Chondrocyte (in vitro differentiated cells): ENCODE measurements at places on chromosomes 6 and 20. TPM values are rescaled to one million over a fixed set of nuclear protein-coding genes. Genes with fewer than 3 reads are reported as not detected.

GRCh38 chr6:122571888-122572287, 38.3 kb upstream of the PKIB start:
- no peak overlapping the region for H3K27ac ChIP-seq
- H3K27me3 ChIP-seq: no peaks in the 10 kb centered on the region
- peaks cover 7% of the 10 kb centered on the region for H3K4me1 ChIP-seq
- no peak overlapping the region for H3K4me3 ChIP-seq
- H3K36me3 ChIP-seq: peaks cover 8% of the 10 kb centered on the region

GRCh38 chr6:99614430-99615186, 8.0 kb downstream of the PRDM13 start:
- H3K36me3 ChIP-seq: peaks cover 5% of the 10 kb centered on the region
- peaks cover 9% of the 10 kb centered on the region for H3K4me1 ChIP-seq
- no peak overlapping the region for H3K27ac ChIP-seq
- H3K27me3 ChIP-seq: peaks cover 80% of the 10 kb centered on the region
- H3K4me3 ChIP-seq: peak overlapping the region; percentile 60

DNA sequence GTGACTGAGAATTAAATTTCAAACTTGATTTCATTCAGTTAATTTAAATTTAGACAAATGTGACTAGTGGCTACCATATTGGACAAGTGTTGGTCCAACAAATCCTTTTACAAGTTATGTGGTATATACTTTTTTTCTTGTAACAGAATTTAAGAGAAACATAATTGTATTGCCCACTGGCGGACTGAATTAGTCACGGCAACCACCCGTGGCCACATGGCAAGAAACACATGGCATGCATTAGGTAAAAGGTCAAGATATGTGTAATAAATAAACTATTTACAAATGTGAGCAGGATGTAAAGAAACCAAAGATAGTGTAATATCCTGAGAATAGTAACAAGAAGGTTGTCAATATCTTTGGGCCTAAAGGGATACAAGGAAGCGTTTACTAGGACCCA, 91.2 kb downstream of the LCA5 start:
- H3K36me3 ChIP-seq: no peaks in the 10 kb centered on the region
- DNase-seq: no peak
- H3K4me1 ChIP-seq: no peaks in the 10 kb centered on the region
- H3K27me3 ChIP-seq: no peaks in the 10 kb centered on the region
- H3K4me3 ChIP-seq: no peak overlapping the region
- no peak overlapping the region for H3K27ac ChIP-seq

DNA sequence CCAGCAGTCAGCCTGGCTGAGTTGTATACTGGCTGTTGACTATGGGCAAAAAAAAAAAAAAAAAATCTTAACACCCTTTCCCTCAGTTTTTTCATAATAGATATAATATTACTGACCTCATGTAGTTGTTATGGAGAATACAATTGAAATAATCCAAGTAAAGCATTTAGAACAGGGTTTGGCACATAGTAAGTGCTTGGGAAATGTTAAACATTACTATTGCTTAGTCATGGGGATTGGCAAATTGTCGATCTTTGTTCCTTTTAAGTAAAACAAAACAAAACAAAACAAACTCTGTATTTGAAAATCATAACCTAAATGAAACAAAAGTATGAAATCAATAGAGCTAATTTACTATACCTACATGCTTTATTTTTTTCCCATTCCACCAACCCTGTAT, 458.4 kb downstream of the GRIK2 start:
- H3K4me1 ChIP-seq: no peaks in the 10 kb centered on the region
- H3K27ac ChIP-seq: no peak overlapping the region
- DNase-seq: no peak
- H3K27me3 ChIP-seq: no peaks in the 10 kb centered on the region

GRCh38 chr6:107154131-107154800, 39.0 kb upstream of the BEND3 start:
- H3K27ac ChIP-seq: no peak overlapping the region
- H3K27me3 ChIP-seq: no peaks in the 10 kb centered on the region
- peaks cover 8% of the 10 kb centered on the region for H3K4me1 ChIP-seq
- no peak overlapping the region for H3K4me3 ChIP-seq

DNA sequence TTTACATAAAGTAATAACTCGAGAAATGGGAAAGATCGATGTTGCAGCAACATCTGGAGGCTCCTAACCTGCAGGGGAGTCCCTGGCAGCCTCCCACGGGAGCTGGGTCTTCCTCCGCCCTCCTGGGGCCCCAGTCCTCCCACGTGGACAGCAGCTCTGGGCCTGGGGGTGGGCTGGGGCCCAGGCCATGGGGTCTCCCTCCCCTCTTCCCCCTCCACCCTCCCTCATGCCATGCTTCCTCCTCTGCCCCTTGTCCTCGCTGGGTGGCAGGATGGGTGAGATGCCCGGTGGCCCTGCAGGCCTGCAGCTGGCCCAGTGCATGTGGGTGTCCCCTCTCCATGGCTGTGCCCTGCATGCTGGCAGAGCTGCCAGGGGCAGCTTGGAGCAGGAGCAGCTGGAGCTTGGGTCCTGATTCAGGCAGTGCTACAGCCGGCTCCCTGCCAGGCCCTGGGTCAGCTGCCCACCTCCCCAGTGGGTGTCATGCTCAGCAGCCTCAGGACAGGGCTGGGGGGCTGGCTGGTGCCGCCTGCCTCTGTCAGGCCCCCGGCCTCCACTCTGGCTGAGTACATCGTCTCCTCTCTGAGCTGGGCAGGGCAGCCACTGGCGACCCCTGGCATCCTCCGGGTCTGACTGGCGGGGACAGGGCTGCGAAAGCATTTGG, 48.9 kb upstream of the BHLHE23 start:
- H3K4me1 ChIP-seq: no peaks in the 10 kb centered on the region
- peaks cover 22% of the 10 kb centered on the region for H3K27me3 ChIP-seq
- H3K36me3 ChIP-seq: no peaks in the 10 kb centered on the region
- DNase-seq: peak; percentile 79
- H3K4me3 ChIP-seq: no peak overlapping the region

- H3K4me3 ChIP-seq: no peak overlapping the region
- no peak for DNase-seq
- no peaks in the 10 kb centered on the region for H3K27me3 ChIP-seq
- H3K4me1 ChIP-seq: peaks cover 21% of the 10 kb centered on the region
These were observed 9.4 kb downstream of the ABCC10 start for GRCh38 chr6:43436577-43437282.

CGA gene
- 1.3 TPM in 1 of 3 replicates, not detected in the others for total RNA-seq

LAMA5 gene
- 156 to 368 TPM (median 355 TPM) in 3 replicates for total RNA-seq

DNA sequence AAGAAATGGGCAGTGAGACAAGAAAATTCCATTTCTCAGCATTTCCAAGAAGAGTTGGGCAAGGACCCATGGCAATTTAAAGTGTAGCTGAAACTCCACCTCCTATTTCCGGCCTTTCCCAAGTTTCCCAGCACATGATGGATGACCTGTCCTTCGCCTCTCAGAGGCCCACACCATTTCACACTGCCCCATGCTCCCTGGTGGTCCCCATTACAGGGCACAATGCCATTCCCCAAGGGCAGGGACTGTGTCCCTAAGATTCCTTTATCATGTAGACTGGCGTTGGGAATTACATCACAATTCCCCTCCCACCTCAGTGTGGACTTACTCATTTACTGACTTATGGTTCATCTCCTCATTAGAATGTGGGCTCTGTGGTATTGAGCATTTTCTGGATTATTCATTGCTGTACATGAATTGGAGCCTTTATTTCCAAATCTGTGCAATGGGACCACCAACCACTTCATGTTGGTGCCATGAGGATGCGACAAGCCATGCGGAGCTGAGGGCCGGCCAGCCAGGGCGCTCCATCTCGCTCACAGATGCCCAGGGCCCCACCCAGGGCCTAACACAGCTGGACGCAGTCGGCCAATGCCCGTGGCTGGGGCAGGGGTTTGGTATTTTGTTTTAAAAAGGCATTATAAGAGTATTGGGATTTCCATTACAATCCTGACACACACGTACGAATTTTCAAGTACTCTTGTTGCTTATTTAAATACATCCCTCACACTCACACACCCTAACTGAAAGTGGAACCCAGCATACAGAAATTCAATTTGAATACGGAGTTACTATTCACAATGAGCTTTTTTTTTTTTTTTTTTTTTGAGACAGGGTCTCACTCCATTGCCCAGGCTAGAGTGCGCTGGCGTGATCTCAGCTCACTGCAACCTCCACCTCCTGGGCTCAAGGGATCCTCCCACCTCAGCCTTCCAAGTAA, 5.4 kb downstream of the ACSS1 start:
- DNase-seq: no peak
- H3K27me3 ChIP-seq: peaks cover 10% of the 10 kb centered on the region
- no peaks in the 10 kb centered on the region for H3K36me3 ChIP-seq
- peak overlapping the region; percentile 37 for H3K4me3 ChIP-seq
- H3K27ac ChIP-seq: peak overlapping the region; percentile 90
- H3K4me1 ChIP-seq: peaks cover 45% of the 10 kb centered on the region

DNA sequence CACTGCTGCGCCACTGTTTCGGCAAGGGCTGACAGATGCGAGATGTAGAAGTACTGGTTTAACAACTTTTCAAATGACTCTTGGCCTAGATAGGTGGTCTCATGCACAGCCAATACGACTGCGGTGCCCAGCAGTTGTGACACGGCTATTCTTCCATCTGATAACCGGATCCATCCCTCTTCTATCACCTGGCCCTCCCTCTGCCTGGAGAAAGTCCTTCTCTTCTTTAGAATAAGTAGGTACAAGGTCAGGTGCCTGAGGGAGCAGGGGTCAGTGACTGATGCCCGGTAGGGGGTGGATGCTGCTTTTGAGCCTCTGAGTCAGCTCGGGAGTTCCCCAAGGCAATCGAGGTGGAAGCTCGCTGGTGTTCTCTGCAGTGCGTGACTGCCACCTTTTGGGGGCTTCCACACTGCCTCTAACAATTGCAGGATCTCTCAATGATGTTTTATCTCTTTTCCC, 166.8 kb upstream of the GRIK2 start:
- peaks cover 2% of the 10 kb centered on the region for H3K36me3 ChIP-seq
- no peak overlapping the region for H3K27ac ChIP-seq
- no peak for DNase-seq
- H3K27me3 ChIP-seq: no peaks in the 10 kb centered on the region
- no peaks in the 10 kb centered on the region for H3K4me1 ChIP-seq

SULF2 gene
- 82.4 to 120 TPM (median 85.7 TPM) in 3 replicates for total RNA-seq

POPDC3 gene
- 2.6 to 4.6 TPM (median 3.4 TPM) in 3 replicates for total RNA-seq

DNA sequence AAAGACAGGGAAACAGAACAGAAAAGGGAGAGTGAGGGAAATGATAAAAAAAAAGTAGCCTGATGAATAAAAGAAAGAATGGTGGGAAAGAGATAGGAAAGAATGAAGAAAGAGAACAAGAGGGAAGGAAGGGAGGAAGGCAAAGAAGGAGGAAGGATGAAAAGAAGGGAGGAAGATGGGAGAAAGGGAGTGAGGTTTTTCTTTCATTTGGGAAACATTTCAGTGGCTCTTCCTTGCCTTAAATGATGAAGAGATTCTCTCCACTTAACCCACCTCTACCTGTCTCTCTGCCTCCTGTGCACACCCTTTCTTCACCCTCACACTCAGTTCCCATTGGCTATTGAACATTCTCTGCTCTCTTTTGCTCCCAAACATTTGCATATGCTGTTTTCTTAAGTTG, 222.1 kb upstream of the DEFB112 start:
- peaks cover 22% of the 10 kb centered on the region for H3K4me1 ChIP-seq
- H3K36me3 ChIP-seq: no peaks in the 10 kb centered on the region
- H3K27ac ChIP-seq: no peak overlapping the region
- H3K27me3 ChIP-seq: no peaks in the 10 kb centered on the region
- no peak for DNase-seq
- H3K4me3 ChIP-seq: no peak overlapping the region

C6orf15 gene
- 0.37 TPM in 1 of 3 replicates, not detected in the others for total RNA-seq

- H3K4me3 ChIP-seq: no peak overlapping the region
- no peak for DNase-seq
- no peaks in the 10 kb centered on the region for H3K36me3 ChIP-seq
- H3K4me1 ChIP-seq: peaks cover 2% of the 10 kb centered on the region
- H3K27ac ChIP-seq: no peak overlapping the region
These were observed 250.8 kb downstream of the SMOC2 start for GRCh38 chr6:168691774-168692173.

DNA sequence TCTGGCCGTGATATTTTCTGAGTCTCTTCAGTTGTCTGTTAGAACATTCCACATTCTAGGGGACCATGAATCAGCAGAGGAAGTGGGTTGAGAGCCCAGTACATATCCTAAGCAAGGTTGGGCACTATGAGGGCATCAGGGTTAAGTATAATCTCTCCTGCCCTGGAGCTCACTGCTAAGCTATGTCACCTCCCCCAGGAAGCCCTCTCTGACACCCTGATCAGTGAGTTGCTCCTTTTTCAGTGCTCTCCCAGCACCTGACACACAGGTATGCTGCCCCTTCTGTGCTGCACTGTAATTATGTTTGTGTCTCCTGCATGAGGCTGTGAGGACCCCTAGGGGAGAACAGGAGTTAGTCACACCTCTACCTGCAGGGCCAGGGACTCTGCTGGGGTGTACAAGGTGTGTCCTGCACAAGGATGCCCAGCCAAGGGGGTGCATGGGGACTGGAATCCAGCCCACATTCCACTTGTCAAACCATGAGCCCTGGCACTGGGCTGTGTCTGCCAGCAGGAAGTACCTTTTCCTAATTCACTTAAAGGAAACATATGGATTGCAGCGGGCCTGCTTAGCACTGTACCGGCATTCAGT, 3.9 kb downstream of the RAB44 start:
- H3K27ac ChIP-seq: no peak overlapping the region
- no peak for DNase-seq
- no peaks in the 10 kb centered on the region for H3K36me3 ChIP-seq

GRCh38 chr6:26021001-26021349, 58.4 kb downstream of the TRIM38 start:
- peak overlapping the region; percentile 95 for H3K4me3 ChIP-seq
- H3K4me1 ChIP-seq: peaks cover 17% of the 10 kb centered on the region
- DNase-seq: no peak
- H3K27ac ChIP-seq: peak overlapping the region; percentile 100
- no peaks in the 10 kb centered on the region for H3K27me3 ChIP-seq
- no peaks in the 10 kb centered on the region for H3K36me3 ChIP-seq

DNA sequence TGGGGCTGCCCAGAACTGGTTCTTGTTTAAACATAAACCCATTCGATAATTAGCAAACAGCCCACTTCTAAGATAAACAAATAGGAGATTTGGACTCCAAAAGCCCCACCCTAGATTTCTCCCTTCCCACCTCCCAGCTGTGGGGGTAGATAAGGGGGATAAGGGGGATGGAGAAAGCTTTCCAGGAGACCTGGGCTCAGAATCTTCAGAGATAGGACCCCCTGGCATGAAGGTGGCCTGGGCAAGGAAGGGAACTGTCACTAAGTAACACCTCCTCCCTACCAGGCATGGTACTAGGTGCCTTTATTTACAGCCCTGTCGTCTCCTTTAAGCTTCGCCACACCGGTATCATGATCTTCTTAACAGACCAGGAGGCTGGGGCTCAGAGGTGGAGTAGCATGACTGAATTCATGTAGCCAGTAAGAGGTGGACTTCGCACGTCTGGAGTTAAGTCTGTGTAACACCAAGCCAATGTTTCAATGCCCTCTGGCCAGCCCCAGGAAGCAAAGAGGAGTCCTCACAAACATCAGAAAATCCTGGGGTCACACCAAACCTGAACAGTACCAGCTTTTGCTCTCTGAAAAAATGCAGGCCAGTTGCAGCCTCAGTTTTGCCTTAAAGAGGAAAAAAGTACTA, 4.6 kb downstream of the SDC4 start:
- H3K36me3 ChIP-seq: no peaks in the 10 kb centered on the region
- peak overlapping the region; percentile 53 for H3K4me3 ChIP-seq
- H3K27me3 ChIP-seq: no peaks in the 10 kb centered on the region
- H3K4me1 ChIP-seq: peaks cover 85% of the 10 kb centered on the region
- peak overlapping the region; percentile 96 for H3K27ac ChIP-seq

- H3K27ac ChIP-seq: no peak overlapping the region
- DNase-seq: no peak
- H3K36me3 ChIP-seq: no peaks in the 10 kb centered on the region
- no peak overlapping the region for H3K4me3 ChIP-seq
These were observed 1.3 kb upstream of the UNC5CL start for GRCh38 chr6:41040101-41040939.
